ENCODE measurements at places on chromosomes 11 and 22.

DNA sequence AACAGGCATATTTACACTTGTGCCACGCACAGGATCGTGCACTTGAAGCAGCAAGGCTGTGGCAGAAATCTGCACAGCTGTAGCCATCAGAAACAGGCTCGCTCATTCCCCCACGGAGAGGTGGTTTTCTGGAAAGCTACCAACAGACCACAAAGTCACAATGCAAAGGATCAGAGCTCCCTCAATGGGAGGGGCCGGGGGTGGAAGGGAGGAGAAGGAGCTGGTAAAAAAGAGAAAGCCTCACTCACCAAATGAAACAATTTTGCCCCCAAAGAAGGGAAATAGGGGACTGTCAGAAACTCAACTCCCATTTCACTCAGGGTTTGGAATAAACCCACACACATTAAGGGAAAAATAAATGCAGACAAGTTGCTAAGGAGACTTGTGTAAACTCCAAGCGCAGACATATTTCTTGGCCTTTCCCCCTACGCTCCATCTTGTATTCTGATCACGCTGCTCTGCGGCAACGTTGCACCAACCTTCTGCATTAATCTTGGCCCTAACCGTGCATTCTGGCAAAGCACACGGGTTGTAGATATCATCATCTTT is 43.2 kb upstream of the BLID start:
- ATAC-seq = no peak

- ATAC-seq = no peak
Measured at GRCh38 chr11:120517801-120518291, 6.3 kb downstream of the GRIK4 start.

- ATAC-seq = no peak
Measured at GRCh38 chr11:94854770-94855633, 86.8 kb downstream of the AMOTL1 start.

DNA sequence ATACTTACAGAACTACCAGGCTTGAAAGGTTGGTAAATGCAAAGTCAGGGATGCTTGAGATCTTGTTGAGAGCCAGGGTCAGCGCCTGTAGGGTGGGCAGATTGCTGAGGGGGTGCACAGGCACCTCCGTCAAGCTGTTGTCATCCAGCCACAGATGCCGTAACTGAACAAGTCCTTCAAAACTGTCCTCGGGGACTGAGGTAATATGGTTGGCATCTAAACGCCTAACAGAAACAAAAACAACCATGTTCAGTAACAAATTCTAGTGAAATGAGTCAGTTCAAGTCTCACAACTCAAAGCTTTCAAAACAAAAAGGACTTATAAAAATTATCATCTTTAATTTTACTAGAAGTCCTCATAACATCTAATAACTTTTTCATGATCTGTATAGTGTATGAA is 22.2 kb upstream of the CCDC34 start:
- no peak for ATAC-seq

DNA sequence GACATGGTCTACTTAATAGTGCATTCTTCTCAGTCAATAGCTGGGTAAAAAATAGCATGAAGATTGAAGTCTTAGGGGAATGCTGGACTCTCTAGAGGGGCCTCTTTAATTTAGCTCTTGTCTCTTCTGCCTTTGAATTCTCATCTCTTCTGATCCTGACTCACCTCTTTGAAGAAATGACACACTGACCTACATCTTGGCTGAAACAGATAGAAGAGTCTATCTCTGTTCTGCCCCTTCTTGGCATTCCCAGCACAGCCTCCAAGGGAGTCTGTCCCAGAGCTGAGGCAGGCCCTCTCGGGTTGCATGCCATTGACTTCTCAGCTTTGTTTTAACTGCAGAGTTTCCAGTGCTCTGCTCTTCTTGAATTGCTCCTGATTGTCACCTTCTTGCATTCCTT is 55.7 kb downstream of the PTPRJ start:
- no peak for ATAC-seq

DNA sequence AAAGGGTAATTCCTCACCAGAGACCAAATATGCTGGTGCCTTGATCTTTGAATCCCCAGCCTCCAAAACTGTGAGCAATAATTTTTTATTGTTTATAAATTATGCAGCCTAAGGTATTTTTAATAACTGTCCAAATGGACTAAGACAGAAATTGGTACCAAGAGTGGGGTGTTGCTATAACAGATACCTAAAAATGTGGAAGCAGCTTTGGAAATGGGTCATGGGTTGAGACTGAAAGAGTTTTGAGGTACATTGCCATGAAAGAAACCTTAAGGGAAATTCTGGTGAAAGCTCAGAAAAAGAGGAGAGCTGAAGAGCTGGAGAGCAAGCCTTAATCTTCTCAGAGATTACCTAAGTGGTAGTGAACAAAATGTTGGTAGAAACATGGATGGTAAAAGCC is 378.2 kb downstream of the NXPE2 start:
- no peak for ATAC-seq

- ATAC-seq = no peak
Measured at GRCh38 chr11:116312570-116313391, 460.0 kb downstream of the BUD13 start.

GRCh38 chr11:130995266-130995665 is 79.0 kb upstream of the SNX19 start:
- ATAC-seq = no peak

- ATAC-seq = no peak
Measured at GRCh38 chr11:122763108-122763507, 75.2 kb upstream of the CRTAM start.

DNA sequence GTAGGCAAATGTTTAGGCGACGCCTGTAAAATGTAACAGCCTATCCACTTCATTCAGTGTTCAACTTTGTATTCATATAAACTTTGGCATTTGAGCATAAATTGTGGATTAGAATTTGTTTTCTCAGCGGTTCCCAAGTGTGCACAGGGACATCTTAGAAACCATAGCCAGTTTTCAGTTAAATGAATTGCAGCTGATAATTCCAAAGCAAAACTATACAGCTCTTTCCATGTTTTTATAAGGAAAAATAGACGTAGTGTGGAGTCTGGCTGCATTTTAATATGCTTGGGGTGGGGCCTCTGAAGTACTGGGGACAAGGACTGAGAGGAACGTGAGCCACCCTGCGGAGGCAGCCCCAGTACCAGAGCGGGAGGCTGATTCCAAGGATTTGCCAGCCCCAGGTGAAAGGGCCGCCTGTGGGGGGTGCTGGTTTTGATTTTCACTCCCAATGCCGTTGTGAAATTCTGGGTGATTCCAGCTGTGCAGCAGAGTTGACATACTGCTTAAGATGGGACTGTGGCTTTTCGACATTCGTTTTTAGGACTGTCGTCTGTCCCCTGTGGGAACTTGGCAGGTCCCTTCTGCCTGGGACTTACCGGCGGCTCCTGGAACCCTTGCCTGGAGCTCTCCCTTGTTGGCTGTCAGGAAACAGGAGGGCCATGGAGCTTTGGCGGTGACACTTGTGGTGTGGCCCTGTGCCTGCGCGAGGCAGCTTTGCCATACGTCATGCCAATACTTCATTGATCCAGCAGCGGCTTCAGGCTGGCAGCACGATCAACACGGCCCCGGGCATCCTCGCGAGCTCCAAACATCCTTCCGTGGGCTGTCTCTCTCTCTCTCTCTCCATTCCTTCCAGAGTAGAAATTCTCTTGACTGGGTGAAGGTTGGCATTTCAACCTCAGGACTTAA is 370.9 kb downstream of the TBC1D22A start:
- no peak for ATAC-seq

DNA sequence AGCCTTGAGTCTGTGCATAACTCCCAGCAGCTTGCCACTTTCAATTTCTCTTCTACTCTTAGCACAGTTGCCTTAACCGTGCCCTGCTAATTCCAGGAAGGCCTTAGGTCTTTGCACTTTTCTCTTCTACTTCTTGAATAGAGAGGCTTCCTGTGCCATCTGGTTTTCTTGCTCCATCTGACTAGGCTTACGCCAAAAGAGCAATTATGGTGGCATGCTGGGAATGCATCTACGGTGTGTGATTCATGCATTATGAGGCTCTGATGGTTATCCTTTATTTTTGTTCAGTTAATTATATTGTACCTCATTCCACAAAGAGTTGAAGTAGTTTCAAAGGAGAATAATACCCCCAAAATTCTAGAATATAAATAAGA is 29.4 kb downstream of the SIK2 start:
- ATAC-seq = no peak

GRCh38 chr22:44848791-44849420 is 96.5 kb downstream of the ARHGAP8 start:
- ATAC-seq = no peak

DNA sequence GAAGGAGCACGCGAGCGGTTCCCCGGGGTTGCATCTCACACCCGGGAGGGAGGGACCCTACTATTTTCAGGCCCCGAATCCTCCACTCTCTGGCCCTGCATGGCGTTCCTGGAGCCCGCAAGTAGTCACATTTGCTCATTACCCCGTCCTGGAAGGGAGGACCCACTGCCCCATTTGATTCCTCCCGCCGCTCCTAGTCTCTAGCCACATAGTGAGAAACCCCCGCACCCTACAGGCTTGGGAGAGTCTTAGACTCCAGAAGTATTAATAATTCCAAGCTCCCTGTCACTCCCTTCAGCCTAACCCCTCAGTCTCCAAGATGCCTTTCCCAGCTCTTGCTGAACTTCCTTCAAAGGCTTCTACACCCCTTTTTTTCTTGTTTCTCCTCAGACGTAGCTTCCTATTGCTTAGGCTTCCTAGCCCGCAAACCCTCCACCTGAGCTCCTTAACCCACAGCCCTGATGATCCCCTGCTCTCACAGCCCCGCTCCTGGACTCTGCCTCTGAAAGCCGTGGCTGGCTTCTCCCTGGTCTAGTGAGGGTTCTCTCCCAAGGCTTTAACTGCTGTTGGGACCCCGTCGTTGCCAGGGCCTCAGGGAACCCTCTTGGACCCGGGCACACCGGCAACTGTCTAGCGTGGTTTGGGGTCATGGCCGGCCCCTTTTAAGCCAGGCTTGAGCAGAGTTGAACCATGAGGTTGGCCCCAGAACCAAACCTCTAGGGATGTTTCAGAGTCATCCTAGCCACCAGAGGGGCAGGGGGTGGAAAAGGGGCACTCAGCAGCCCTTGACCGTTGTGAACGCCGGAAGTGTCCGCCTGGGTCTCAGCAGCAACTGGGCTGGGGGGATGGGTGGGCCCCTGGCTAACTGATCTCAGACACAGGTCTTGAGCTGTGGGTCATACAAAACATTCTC is 862 bp downstream of the GGA1 start:
- no peak for ATAC-seq

DNA sequence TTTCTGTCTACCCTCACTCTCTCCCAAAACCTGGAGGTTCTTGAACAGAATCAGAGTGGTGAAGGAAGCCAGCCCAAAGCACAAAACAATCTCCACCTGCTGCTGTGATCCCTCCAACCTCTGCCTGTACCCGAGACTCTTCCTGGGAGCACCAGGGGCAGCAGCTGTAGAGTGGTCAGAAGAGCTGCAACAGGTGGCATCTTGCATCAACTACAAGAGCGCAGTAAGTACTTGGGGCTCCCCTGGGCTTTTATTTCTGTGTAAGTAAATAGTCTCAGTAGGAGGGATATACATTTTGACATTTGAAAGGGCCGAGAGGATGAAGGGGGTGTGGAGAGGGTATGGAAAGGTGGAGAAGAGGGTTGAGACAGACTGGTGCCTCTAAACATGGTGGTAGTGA is 8.3 kb upstream of the UBQLNL start:
- no peak for ATAC-seq

- ATAC-seq = no peak
Measured at GRCh38 chr11:111730871-111731591, 35.2 kb downstream of the PPP2R1B start.

DNA sequence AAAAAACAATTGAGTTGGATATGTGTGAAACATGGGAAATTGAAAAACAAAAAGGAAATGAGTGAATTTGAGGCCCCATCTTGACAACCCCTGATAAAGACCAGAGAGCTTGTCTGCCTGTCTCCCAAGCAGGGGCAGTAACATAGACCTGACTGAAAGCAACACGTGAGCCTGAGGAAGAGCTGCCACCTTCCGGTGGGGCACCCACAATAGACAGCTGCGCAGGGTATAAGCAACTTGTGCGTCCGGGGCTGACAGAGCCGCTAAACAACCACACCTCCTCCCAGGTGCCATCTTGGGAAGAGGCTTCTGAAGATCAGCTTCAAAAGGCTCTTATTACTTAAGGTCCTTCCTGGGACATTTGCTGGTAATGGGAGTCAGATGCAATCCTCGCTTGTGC is 166.8 kb downstream of the NTM start:
- ATAC-seq = no peak

GRCh38 chr11:35839368-35840161 is 104.3 kb upstream of the LDLRAD3 start:
- ATAC-seq = no peak

- ATAC-seq = no peak
Measured at GRCh38 chr11:10764412-10764811, 13.4 kb downstream of the CTR9 start.

DNA sequence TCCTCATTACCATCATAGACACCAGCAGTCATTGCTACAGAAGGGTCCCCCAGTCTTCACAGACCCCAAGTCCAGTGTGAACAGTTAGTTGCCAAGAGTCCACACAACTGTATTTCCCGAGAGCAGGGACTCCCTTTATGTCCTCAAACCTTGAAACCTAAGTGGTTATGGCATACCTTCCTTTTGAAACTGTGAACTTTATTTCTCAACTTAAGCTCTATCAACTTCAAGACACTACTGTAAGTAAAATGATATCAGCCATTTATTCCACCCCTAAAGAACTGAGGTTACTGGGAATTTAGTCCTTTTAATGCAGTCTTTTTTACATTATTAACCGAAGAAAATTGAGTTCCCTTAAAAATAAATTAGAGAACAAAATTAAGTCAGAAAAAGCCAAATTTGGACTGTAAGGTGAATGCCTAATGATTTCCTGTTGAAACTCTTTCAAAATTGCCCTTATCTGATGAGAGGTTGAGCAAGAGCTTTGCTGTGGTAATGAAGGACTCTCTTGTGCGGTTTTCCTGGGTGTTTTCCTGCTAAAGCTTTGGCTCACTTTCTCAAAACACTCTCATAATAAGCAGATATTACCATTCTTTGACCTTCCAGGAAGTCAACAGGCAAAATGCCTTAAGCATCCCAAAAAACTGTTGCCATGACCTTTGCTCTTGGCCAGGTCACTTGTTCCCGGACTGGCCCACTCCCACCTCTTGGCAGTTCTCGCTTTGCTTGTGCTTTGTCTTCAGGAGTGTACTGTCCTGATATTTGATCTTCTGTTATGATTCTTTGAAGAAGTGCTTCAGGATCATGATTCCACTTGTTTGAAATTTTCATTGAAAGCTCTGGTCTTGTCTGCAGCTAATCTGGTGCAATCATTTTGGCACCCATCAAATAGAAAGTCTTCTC is 765.4 kb upstream of the ANO3 start:
- ATAC-seq = no peak

Measured in stimulated activated memory B cell treated with anti-CD40 and anti-IgM and Interleukin-4, amounts not matched to agents 10 μg/mL and 1 μg/mL and 100 μg/mL, for 72 hours (primary cell).